ENCODE measurements at places on chromosomes 2 and 18. TPM values are rescaled to one million over a fixed set of nuclear protein-coding genes. Genes with fewer than 3 reads are reported as not detected.
A peak's percentile ranks its signal among the peaks of the same experiment; 100 is the strongest.

The MYO5B gene
- 3.3 TPM for total RNA-seq

- H3K27ac ChIP-seq: no peak overlapping the region
- no peak for DNase-seq
- H3K27me3 ChIP-seq: no peaks in the 10 kb centered on the region
- no peaks in the 10 kb centered on the region for H3K36me3 ChIP-seq
- H3K4me3 ChIP-seq: no peak overlapping the region
Observed at GRCh38 chr2:239908744-239909143, 116.4 kb downstream of the NDUFA10 start.

- H3K36me3 ChIP-seq: no peaks in the 10 kb centered on the region
- no peak overlapping the region for H3K4me3 ChIP-seq
- H3K27ac ChIP-seq: no peak overlapping the region
- no peaks in the 10 kb centered on the region for H3K27me3 ChIP-seq
Observed at GRCh38 chr2:213281156-213281555, 3.1 kb upstream of the SPAG16 start.

The SCN7A gene
- 60.2 TPM for total RNA-seq

The CXCR1 gene
- 0.43 TPM for total RNA-seq

GRCh38 chr2:49770919-49771318 is 616.6 kb upstream of the FSHR start:
- H3K27ac ChIP-seq: no peak overlapping the region
- no peak overlapping the region for H3K4me3 ChIP-seq
- H3K27me3 ChIP-seq: no peaks in the 10 kb centered on the region

- H3K27me3 ChIP-seq: no peaks in the 10 kb centered on the region
- peaks cover 5% of the 10 kb centered on the region for H3K4me1 ChIP-seq
- DNase-seq: peak; percentile 9
Observed at GRCh38 chr2:238985931-238986446, 138.1 kb downstream of the TWIST2 start.

The SFTPB gene
- total RNA-seq: 15.4 TPM

- no peak overlapping the region for H3K4me3 ChIP-seq
- no peak overlapping the region for H3K27ac ChIP-seq
- no peak for DNase-seq
- no peaks in the 10 kb centered on the region for H3K36me3 ChIP-seq
- no peaks in the 10 kb centered on the region for H3K4me1 ChIP-seq
Observed at GRCh38 chr2:103401621-103402020, 639.8 kb downstream of the TMEM182 start.

GRCh38 chr2:46187112-46187618 is 110.0 kb upstream of the EPAS1 start:
- peak overlapping the region; percentile 93 for H3K27ac ChIP-seq
- H3K4me1 ChIP-seq: peaks cover 5% of the 10 kb centered on the region
- H3K4me3 ChIP-seq: peak overlapping the region; percentile 4
- DNase-seq: peak; percentile 50
- H3K36me3 ChIP-seq: no peaks in the 10 kb centered on the region

GRCh38 chr2:213740453-213740852 is 456.2 kb downstream of the SPAG16 start:
- H3K4me3 ChIP-seq: no peak overlapping the region
- DNase-seq: no peak
- H3K27me3 ChIP-seq: no peaks in the 10 kb centered on the region
- no peaks in the 10 kb centered on the region for H3K36me3 ChIP-seq

The TMEM169 gene
- 0.33 TPM for total RNA-seq

The SERPINB10 gene
- total RNA-seq: not detected

The LOXHD1 gene
- total RNA-seq: not detected

DNA sequence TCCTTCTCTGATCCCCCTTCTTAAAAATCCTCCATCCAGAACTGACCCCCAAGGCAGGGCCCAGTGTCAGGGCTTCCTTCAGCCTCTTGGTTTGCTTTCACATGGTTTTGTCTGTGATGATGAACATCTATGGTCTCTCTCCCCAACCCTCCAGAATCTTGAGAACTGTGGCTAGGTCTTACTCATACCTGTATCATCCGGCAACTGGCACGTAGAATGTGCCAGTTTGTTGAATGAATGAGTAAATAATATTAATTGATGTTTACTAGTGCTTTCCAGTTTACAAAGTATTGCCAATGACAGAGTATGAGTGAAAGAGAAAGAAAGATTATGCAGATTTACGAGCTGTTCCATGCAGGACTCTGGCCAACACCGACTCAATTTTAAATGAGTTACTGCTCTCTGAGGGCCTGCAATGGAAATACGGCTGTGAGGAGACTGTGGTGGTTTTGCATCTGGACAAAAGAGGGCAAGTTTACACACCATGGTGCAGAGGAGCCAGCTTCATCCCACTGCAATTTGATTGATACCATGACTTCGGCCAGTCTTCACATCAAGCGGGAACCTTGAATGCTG is 29.9 kb upstream of the TRIB2 start:
- no peaks in the 10 kb centered on the region for H3K27me3 ChIP-seq
- H3K36me3 ChIP-seq: no peaks in the 10 kb centered on the region
- DNase-seq: no peak

- H3K4me3 ChIP-seq: no peak overlapping the region
- no peak overlapping the region for H3K27ac ChIP-seq
- H3K36me3 ChIP-seq: no peaks in the 10 kb centered on the region
- no peaks in the 10 kb centered on the region for H3K27me3 ChIP-seq
Observed at GRCh38 chr2:70188460-70188859, 2.4 kb downstream of the C2orf42 start.

The NTSR2 gene
- total RNA-seq: not detected

DNA sequence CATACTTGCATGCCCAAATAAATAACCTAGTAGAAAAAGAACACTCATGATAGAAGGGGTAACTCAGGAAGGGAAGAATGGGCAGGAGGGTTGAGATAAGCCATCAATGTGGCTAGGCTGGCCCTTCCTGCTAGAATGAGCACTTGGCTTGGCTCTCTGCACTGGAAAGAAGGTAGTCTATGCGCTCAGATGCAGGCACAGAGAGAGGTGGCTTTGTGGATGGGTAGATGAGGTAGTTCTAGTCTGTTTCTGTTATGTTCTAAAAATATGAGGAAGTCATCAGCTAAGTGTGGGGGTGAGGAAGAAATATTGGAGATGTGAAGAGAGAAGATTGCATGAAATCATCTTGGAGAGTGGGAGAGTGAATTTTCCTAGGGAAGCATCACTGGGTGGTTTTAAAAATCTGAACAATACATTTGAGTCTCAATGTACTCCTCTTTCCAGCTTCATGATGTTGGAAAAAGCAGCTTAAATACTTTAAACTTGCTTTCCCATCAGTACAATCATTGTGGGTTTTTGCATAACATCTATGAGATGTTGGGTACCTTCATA is 357.1 kb downstream of the CNTNAP5 start:
- no peak for DNase-seq
- no peaks in the 10 kb centered on the region for H3K4me1 ChIP-seq
- H3K36me3 ChIP-seq: no peaks in the 10 kb centered on the region

The C2orf72 gene
- total RNA-seq: not detected

The SLC5A7 gene
- total RNA-seq: not detected

The MOGAT1 gene
- not detected for total RNA-seq

GRCh38 chr2:60861736-60862135 is 19.6 kb upstream of the REL start:
- H3K4me1 ChIP-seq: no peaks in the 10 kb centered on the region
- H3K36me3 ChIP-seq: no peaks in the 10 kb centered on the region
- DNase-seq: no peak
- H3K27me3 ChIP-seq: no peaks in the 10 kb centered on the region

DNA sequence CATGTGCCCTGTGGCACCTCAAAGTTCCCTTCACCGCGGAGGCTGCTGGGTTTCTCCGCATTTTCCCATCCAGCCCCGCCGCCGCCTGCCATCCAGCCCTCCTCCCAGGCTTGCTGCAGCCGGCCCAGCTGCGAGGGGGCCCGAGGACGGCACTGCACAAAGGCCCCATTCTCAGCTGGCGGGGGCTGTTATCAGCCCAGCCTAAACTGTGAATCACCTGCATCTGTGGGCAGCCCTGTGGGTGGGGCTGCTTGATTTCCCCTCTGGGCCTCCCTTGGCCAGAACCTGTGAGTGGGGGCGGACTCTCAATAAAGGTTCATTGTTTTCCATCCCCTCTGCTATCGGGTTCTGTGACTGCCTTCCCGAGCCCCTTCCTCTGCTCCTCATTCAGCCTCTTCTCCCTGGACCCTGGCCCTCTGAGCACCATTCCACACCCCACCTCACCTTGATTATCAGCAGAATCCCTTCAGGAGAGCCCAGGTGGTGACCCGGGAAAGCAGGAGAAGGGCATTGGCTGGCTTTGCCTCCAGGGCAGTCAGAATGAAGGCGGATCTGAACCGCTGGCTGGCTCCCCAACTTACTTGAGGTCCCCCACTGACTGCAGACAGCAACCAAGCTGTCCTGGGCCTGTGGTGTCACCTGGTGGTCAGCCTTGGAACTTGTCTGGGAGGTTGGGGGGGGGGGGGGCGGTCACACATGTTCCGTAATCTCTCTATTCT is 204.5 kb downstream of the ZFP36L2 start:
- no peaks in the 10 kb centered on the region for H3K36me3 ChIP-seq
- H3K27me3 ChIP-seq: no peaks in the 10 kb centered on the region
- no peak overlapping the region for H3K27ac ChIP-seq
- DNase-seq: no peak
- no peak overlapping the region for H3K4me3 ChIP-seq
- peaks cover 11% of the 10 kb centered on the region for H3K4me1 ChIP-seq

- H3K4me1 ChIP-seq: peaks cover 4% of the 10 kb centered on the region
- H3K27ac ChIP-seq: peak overlapping the region; percentile 99
- DNase-seq: no peak
- no peaks in the 10 kb centered on the region for H3K36me3 ChIP-seq
- peak overlapping the region; percentile 84 for H3K4me3 ChIP-seq
Observed at GRCh38 chr2:186590759-186591505, 1.1 kb downstream of the ITGAV start.

GRCh38 chr2:209977386-209978239 is 24.8 kb upstream of the RPE start:
- no peaks in the 10 kb centered on the region for H3K36me3 ChIP-seq
- no peaks in the 10 kb centered on the region for H3K27me3 ChIP-seq
- no peak overlapping the region for H3K27ac ChIP-seq
- H3K4me3 ChIP-seq: no peak overlapping the region

DNA sequence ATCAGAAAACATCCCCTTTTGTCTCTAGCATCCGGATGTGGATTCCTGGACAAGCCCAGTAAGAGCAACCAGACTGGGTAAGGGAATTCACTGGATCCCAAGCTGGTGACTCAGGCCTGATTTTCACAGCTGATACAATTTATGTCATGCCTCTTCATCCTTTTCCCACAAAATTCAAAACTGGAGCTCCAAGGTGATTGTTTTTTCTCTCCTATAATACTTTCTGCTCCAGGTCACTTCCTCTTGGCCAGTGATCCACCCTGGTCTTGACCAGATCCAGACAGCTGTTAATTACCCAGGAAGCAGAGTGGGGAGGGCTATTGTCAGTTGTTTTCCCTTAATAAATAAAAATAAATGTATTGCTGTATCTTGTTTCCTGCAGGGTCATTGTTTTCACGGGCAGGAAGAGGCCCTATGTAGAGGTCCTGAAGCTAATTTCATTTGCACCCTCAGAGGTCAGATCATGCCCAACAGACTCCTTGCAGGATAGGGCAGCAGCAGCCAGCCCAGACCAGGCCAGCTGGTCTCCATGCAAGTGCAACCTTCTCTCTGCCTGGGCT is 57.6 kb downstream of the EVA1A start:
- no peaks in the 10 kb centered on the region for H3K36me3 ChIP-seq
- no peak for DNase-seq
- no peaks in the 10 kb centered on the region for H3K27me3 ChIP-seq
- no peak overlapping the region for H3K27ac ChIP-seq

DNA sequence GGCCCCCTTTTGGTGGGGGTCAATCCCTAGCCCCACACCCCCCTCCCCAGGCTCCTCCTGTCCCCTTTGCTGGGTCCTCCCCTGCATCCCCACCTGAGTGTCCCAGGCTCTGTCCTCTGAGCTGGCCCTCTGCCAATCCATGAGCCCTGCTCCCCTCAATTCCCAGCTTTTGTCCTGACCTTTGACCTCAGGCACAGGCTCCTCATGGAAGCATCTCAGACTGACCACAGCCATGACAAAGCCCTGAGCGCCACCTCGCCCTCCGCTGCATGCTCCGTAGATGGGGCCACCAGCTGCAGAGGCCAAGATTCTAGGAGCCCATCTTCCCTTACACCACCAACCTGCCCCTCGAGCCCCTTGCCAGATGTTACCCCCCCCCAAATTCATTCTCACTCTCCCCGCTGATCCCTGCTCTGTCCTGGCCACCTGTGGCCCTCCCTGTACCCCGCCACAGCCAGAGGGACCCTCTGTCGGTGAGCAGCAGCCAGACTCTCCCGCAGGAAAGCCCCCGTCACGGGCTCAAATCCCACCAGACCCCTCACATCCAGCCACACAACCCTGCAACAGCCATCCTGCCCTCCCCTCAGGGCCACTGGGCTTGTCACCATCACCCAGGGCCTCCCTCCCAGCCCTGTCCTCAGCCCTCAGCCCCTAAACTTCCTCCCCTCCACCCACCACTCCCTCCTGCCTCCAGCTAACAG is 206.0 kb downstream of the MGAT5 start:
- H3K27ac ChIP-seq: no peak overlapping the region
- H3K27me3 ChIP-seq: no peaks in the 10 kb centered on the region
- H3K4me3 ChIP-seq: no peak overlapping the region
- no peak for DNase-seq

GRCh38 chr18:48340560-48340959 is 68.6 kb downstream of the ZBTB7C start:
- DNase-seq: no peak
- no peaks in the 10 kb centered on the region for H3K36me3 ChIP-seq
- H3K27ac ChIP-seq: peak overlapping the region; percentile 14

DNA sequence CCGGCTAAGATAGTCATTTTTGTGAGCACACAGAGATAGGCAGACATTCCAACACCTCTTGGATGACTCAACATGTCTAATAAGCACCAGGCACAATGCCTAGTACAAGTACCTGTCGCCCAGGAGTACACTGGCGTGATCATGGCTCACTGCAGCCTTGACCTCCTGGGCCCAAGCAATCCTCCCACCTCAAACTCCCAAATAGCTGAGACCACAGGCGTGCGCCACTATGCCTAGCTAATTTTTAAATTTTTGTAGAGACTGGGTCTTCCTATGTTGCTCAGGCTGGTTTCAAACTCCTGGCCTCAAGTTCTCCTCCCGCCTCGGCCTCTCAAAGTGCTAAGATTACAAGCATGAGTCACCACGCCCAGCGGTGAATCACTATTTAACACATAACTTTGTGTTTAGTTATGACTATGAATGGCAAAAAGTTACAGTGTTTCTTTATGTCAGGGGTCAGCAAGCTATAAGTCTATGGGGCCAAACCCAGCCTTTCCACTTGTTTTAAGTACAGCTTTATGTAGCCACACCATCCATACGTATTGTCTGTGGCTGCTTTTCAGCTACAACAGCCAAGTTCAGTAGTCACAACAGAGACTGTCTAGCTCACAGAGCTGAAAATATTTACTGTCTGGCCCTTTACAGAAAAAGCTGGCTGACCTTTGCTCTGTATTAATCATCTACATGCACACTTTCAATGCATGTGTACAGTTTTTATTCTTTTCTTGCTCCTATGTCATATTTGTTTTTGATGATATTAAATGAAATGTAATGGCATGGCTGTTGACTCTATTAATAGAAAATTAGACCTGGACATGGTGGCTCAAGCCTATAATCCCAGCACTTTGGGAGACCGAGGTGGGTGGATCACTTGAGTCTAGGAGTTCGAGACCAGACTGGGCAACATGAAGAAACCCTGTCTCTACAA is 18.7 kb downstream of the ORC2 start:
- H3K36me3 ChIP-seq: no peaks in the 10 kb centered on the region
- no peak overlapping the region for H3K27ac ChIP-seq
- no peaks in the 10 kb centered on the region for H3K4me1 ChIP-seq

The OSBPL1A gene
- 41.9 TPM for total RNA-seq

Data from ovary (tissue), 10 donors.